Amniotic stem cell (primary cell): ENCODE measurements at places on chromosomes 12 and 14.

DNA sequence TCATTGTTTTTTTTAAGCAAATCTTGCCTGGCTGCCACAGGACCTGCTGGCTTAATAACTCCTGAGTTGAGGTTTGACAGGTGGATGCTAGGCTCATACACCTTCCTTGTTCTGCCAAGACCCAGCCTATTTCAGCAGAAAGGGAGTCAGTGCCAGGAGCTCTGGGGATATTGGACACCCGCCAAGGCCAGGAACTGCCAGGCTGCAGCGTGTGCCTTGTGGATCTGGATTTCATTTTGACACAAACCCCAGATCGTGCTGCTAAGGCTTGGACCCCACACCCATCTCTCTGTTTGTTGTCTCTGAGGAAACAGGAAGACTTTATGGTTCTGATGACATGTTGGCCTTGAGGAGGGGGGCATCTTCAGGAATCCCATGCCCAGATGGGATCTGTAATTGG, 44.4 kb upstream of the PRIMA1 start:
- no peak for DNase-seq

- DNase-seq, result no peak
Observed at GRCh38 chr14:56474419-56475022, 105.1 kb upstream of the TMEM260 start.

DNA sequence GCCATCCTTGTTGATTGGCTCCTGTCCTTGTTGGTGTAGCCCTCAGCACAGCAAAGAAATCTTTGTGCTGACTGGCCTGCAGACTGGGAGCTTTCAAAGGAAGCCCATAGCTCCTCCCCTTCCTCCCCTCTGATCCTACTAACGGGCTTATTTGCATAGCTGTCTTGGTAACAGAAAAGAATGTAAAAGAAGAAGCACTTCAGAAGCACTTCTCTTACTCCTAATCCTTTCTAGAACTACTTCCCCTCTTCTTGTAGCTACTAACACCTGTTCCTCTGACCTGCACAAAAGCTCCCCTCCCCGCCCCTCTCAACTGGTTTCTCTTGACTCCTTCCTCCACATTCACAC, 14.3 kb upstream of the RIC8B start:
- DNase-seq, result no peak

DNA sequence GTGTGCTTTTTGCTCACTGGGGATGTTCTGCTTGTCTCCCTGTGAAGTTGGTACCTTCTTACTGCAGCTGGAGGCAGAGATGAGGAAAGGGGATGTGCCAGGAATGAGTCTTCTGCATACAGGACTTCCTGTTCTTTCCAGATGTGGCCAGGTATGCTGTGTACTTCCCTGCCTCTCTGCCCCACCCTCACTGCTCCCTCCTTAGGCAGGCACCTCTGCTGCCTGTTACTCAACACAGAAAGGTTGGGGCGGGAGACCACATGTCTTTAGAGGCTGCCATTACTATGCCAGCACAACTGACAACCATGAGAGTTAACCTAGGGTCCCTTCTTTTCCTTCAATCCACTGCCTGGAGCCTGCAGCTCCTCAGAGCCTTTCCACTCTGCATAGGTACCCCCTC, 2.0 kb upstream of the OAS3 start:
- no peak for DNase-seq

GRCh38 chr12:64387197-64387816, 3.3 kb downstream of the C12orf56 start:
- no peak for DNase-seq

- DNase-seq, result no peak
Observed at GRCh38 chr14:68395604-68396003, 397.3 kb downstream of the ZFP36L1 start.

DNA sequence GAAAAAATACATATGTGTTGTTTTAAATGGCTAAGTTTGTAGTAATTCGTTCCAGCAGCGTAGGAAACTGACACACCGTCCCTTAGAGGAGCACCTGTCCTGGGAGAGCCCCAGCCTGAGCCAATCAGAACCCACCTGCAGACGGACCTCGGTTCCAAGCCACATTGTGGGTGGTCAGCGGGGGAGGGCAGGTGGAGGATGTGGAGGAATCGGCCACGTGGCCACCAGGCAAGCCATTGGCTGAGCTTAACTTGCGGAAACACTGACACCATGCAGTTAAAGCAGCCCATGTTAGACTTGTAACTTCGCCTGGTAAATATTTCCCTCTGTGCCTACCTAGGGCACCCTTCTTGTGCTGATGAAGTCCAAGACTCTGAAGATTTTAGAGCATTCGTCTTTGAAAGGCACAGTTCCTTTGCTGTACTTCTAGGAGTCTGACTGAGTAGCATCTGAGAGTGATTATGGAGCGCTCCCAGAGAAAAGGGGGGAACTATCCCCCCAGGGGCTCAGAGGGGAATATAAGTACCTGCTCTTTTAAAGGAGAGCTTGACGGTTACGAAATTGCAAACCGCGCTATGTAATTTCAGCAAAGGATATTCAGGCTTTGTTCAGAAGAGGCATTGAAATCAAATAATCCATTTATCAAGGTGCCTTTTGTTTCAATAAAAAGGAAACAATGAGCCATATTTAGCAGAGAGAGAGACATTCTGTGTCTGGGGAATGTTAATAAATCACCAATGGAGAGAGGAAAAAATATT, 135.7 kb downstream of the TMEM132C start:
- no peak for DNase-seq

- DNase-seq, result no peak
Observed at GRCh38 chr12:88505696-88506095, 74.6 kb downstream of the KITLG start.

GRCh38 chr12:8549381-8549780, 8.7 kb upstream of the CLEC4E start:
- no peak for DNase-seq

- no peak for DNase-seq
Observed at GRCh38 chr12:31324845-31325523, 966 bp downstream of the SINHCAF start.

DNA sequence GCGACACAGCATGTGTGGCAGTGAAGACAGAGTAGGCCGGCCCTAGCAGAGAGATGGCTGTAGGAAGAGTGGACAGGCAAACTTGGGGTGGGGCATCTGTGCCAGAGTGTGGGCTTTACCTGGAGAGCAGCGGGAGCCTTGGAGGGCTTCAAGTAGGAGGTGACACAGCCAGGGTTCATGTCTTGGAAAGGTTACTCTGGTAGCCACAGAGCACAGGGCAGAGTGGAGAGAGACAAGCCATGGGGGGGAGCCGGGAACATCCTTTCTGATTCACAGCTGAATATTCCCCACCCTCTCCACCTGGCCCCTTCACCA, 53.5 kb upstream of the DIO3 start:
- DNase-seq, result no peak

- no peak for DNase-seq
Observed at GRCh38 chr12:12466157-12466556, 96.5 kb downstream of the DUSP16 start.

GRCh38 chr12:75937486-75937885, 94.1 kb downstream of the PHLDA1 start:
- no peak for DNase-seq

- DNase-seq, result no peak
Observed at GRCh38 chr12:29726321-29726692, 57.4 kb downstream of the TMTC1 start.

GRCh38 chr12:9319842-9320173, 111.6 kb upstream of the PZP start:
- no peak for DNase-seq

- DNase-seq, result peak; percentile 68
Observed at GRCh38 chr12:116864371-116865160, 16.7 kb downstream of the HRK start.

DNA sequence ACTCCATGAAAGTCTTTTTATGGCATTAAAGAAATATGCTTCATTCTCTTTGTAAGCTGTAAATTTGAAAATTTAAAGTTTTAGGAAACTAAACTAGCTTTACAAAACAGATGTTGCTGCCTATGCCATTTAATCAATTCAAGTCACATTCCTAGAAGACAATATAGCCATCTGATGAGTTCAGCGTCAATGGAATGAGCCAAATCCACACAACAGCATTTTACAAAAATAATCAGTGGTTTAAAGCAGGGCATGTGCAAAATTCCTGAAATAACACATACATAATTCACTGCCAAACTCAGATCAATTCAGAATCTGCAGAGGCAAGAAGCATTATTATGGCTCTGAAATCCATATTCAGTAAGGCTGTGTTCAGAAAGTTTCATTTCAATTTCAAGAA, 75.6 kb downstream of the MED13L start:
- no peak for DNase-seq

DNA sequence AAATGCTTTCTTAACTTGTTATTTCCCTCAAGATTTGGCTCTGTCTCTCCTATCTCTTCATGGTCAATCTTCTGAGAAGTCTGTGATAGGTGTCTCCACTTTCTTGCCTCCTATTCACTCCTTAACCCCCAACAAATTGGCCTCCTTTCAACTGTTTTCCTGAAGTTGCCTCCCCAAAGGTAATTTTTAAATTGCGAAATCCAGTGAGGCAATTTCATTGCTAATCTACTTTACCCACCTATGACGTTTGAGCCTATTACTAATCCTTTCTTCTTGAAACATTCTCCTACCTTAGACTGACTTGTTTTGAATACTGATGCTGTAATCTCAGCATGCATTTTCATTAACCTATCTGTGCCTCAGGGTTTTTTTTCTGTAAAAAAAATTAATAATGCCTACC, 6.0 kb upstream of the KCNH5 start:
- DNase-seq, result no peak

- DNase-seq, result no peak
Observed at GRCh38 chr14:67461341-67461985, 27.1 kb downstream of the TMEM229B start.

DNA sequence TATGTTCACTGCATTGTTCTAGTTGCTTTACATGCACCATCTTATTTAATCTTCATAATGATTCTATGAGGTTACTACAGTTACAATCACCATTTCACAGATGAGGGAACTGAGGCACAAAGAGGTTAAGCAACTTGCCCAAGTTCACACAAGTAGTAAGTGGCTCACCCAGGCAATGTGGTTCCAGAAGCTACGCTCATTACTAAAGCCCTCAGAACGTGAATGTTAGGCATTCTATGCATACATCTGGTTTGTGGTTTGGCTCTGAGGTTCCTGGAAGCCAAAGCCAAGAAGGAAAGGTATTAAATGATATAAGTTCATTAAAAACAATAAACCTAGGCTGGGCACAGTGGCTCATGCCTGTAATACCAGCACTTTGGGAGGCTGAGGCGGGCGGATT, 14.4 kb upstream of the VRTN start:
- peak; percentile 16 for DNase-seq

DNA sequence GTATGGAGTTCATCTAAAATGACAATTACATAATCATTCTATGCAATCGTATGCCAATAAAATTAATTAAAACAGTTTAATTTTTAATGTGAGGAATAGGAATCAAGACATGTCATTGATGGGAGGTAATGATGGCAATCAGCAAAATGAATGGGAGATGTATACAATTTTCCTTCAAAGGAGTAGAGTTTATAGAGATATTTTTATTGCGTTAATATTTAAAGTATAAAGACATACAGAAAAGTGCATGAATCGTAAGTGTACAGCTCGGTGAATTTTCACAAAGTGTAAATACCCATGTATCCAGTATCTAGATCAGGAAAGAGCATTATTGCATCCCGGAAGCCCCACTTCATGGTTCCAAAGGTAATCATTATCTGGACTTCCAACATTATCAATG, 1.2 kb downstream of the MIPOL1 start:
- DNase-seq, result no peak

- no peak for DNase-seq
Observed at GRCh38 chr12:9673404-9674225, 4.1 kb downstream of the CLEC2D start.

- DNase-seq, result peak; percentile 98
Observed at GRCh38 chr12:52191841-52192791, at the start of gene KRT80. Gene KRT80, minus strand, starts transcription at chr12:52192014. Its CDS starts 112 bp downstream, at chr12:52191902.

DNA sequence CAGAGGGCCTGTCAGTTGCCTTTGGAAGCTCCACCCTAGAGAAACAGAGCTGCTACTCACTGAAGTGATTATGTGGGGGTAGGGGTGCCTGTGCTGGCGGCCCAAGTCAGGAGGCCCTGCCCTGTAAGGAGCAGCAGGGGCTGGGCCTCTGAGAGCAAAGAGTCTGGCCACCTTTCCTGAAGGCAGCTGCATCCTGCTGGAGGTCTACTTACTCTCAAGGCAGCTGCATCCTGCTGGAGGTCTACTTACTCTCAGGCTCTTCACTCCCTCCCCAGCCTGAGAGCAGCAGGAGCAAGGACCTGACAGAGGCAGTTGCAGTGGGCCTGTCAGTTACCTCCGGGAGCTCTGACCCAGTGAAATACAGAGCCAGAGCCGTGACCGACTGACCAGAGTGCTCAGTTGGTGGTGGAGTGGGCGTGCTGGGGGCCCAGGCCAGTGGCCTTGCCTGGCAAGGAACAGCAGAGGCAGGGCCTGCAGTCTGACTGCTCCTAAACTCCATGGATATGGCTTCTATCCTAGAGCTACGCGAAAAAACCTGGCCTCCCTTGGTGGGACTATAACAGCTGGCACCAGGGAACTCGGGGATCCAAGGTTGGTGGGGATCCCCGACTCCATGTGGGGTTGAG, 32.3 kb downstream of the RAD51B start:
- DNase-seq, result no peak

DNA sequence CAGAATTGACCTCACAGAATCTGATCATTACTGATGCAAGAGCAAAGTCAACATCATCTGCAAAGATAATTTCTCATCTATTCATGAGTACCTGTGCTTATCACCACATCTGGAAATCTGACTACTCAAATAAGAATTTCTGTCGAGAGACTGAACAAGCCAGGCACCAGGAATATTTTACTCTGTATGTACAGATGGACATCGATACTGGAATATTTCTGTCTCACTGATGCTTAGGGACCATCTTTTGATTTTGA, 105.2 kb downstream of the BICD1 start:
- no peak for DNase-seq

DNA sequence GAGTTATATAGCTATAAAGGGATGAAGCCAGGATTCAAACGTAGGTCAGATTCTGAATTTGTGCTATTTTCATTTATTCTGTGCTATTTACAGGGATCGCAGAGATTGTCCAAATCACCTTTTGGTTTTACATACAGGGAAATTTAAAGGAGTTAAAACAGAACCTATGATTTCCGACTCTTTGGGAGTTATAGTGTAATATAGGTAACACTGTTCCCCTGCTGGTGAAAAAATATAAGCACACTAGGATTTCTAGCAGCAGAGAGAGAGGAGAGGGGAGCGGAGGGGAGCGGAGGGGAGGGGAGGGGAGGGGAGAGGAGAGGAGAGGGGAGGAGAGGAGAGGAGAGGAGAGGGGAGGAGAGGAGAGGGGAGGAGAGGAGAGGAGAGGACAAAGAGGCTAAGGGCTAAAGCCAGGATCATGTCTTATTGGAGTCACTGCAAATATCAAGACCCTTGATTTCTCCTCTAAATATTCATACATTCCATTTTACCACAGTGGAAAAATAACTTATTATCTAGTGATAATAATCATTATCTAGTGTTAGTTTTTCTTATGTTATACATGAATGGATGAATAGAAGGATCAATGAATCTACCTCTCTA, 46.2 kb upstream of the KCNH5 start:
- DNase-seq, result no peak

- DNase-seq, result no peak
Observed at GRCh38 chr12:42420395-42420794, 94.4 kb downstream of the PPHLN1 start.
